ENCODE measurements at places on chromosomes 5 and 9.

- DNase-seq = no peak
These were observed 124.6 kb downstream of the ACER2 start for GRCh38 chr9:19533373-19533772.

GRCh38 chr5:167792514-167792913, 498.9 kb upstream of the WWC1 start:
- no peak for DNase-seq

DNA sequence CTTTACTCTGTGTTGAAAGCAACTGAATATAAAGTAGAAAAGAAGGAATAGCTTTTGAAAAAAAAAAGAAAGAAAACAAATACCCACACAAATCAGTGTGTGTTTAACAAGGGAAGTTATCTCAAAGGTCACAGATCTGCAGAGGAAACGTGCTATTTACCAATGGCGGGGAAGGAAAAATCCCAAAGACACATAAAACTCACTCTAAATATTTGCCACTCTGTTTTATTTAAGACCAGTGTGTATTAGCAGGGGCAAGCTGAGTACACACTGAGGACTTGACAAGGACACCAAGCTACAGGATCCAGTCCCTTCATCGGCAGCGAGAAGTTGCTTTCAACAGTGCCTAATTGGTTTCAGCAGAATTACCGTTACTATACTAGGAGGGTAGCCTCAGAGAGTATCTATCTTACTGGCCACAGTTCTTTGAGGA, 252.5 kb downstream of the DEPDC1B start:
- peak; percentile 4 for DNase-seq

- DNase-seq = no peak
These were observed at the start of gene CA9 for GRCh38 chr9:35673132-35674024. CA9 (plus strand) TSS chr9:35673928; CDS start chr9:35673960, 32 bp downstream.

DNA sequence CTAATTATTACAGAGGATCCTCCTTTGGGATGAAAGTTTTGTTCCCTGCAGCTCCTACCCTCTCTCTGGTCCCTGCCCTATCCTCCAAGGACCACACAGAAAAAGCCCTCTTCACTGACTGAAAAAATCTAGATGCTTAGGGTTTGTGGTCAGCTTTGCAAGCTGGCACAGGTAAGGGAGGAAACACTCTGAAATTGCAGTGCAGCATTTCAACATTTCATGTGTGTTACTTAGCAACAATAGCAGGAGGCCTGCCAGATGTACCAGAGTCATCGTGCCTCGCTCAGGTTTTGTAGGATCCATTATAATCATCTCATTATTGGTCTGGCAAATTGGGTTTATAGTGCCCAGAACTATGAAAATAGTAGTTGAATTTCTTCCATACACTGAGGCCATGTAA, 109.5 kb downstream of the PALM2AKAP2 start:
- no peak for DNase-seq

GRCh38 chr5:92659246-92659645, 921.8 kb downstream of the NR2F1-AS1 start:
- DNase-seq = no peak

DNA sequence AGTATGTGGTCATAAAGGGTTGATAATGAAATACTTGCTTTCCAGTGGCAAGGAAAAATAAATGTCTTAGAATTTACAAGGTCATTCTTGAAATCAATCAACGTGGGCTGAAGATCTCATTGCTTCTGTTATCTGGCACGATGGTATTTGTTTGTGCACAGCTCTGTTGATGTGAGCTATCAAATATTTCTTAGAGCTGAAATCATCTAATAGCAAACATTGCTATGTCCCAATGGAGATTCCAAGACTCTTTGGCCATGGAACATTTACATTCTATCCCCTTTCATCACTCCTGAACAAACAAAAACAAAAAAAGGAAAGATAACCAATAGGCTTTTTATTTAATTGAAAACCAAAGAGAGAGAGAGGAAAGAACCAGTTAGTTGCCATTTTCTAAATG, 111.5 kb upstream of the CCDC152 start:
- DNase-seq = no peak

GRCh38 chr9:13478160-13478559, 198.7 kb upstream of the MPDZ start:
- no peak for DNase-seq

DNA sequence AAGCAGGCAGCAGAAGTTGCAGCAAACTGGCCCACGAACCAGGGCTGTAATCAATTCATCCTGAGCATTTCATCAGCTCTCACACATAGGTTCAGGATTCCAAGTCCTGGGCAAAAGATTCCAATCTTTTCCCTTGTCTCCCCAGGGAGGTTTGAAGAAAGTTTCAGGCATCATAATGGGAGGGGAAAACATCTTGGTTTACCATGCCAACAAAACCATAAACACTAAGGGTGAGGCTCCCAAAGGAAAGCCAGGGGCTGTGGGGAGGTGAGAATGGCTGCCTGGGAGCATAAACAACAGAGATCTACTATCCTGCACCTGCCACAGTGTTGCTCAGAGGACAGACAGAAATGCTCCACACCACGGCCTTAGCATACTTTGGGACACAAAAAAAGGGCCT, 94.6 kb downstream of the SH3TC2 start:
- no peak for DNase-seq

DNA sequence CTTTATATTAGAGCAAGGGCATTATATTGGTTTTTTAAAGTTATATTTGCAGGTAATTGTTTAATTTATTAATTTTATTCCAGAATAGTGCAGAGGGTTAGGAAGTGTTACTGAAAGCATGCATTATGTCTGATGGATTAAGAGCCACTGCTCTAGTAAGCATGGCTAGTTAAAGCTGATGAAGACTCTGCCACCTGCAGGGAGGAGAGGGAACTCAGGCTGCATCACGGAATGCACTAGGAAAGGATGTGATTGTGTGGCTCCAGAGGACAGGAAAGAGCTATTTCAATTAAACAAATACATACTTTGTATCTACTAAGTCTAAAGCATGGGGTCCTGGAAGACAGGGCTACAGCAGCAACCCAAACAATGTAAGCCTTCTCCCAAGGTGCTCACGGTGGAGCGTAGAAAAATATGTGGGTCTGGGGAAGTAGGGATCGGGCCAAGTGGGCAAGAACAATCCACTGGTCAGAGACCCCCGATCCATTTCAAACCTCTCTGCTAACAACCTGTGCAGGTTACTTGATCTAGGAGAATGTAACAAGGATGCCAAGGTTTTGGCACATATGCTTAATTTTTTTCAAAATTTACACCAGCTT, 15.3 kb upstream of the GRXCR2 start:
- DNase-seq = peak; percentile 71

GRCh38 chr5:40587376-40587775, 92.3 kb upstream of the PTGER4 start:
- no peak for DNase-seq

- no peak for DNase-seq
These were observed 47.8 kb downstream of the RNF145 start for GRCh38 chr5:159161361-159162214.

- DNase-seq = peak; percentile 55
These were observed 71.2 kb downstream of the GHR start for GRCh38 chr5:42494414-42494813.

- DNase-seq = no peak
These were observed 52.3 kb upstream of the CD180 start for GRCh38 chr5:67248703-67249589.

- no peak for DNase-seq
These were observed 983.1 kb downstream of the TLE4 start for GRCh38 chr9:80554856-80555255.

- peak; percentile 79 for DNase-seq
These were observed 453.5 kb downstream of the RAB3C start for GRCh38 chr5:59036274-59036961.

DNA sequence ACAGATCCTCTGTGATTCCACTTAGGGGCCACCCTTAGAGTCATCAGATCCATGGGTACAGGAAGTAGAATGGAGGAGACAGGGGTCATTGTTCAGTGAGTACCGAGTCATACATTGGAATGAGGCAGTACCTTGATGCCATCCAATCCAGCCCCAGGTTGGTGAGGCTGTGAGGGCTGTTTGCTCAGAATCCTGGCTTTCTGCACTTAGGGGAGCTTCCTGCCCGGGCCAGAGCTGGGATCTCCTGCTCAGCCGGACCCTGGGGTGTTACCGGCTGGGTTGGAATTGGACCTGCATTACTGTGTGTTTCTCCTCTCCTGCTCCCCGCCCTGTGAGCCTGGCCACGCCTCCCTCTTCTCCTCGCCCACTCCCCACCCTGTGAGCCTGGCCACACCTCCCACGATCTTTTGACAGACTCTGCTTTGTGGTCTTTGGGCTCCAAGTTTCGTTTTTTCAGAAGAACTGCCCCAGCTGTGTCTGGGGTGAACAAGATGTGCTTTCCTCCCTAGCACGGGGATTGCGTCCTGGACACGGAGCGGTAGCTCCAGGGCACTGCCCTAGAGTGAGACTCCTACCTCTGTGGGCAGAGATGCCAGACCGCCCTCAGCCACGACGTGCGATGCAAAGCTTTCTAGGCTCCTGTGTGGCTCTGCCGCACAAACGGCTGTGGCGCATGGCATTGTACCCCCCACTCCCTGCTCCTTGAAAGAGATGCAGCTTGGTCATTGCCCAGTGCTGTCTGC, 15.4 kb downstream of the TRAF2 start:
- peak; percentile 52 for DNase-seq

DNA sequence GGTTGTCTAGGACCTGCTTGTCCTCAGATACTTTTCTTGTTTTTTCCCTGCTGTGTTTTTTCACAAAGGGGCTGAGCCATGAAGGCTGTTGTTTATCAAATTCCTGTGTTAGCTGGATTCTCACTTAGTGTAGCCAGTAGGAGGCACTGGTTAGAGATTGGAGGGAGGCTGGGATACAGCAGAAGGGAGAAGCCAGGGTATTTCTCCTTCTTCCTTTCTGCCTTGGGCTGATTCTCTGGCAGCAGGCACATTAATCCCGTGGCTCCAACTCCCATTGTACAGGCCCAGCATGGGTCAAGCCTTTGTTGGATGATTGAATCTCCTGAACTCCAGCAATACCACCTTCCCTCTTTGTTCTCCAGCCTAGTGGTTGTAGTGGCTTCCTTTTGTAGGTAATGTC, 46.4 kb upstream of the FAM170A start:
- DNase-seq = no peak

DNA sequence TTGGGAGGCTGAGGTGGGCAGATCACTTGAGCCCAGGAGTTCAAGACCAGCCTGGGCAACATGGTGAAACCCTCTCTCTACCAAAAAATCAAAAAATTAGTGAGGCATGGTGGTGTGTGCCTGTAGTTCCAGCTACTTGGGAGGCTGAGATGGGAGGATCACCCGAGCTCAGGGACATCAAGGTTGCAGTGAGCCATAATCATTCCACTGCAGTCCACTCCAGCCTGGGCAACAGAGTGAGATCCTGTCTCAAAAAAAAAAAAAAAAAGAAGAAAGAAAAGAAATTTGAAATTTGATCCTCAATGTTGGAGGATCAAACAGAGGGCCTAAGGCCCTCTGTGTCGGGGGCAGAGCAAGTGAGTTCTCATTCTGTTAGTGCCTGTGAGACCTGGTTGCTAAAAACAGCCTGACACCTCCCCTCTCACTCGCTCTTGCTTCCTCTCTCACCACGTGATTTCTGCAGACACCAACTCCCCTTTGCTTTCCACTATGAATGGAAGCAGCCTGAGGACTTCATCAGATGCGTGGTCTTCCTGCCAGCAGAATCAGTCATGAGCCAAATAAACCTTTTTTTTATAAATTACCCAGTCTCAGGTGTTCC, 8.4 kb upstream of the GOLPH3 start:
- no peak for DNase-seq

DNA sequence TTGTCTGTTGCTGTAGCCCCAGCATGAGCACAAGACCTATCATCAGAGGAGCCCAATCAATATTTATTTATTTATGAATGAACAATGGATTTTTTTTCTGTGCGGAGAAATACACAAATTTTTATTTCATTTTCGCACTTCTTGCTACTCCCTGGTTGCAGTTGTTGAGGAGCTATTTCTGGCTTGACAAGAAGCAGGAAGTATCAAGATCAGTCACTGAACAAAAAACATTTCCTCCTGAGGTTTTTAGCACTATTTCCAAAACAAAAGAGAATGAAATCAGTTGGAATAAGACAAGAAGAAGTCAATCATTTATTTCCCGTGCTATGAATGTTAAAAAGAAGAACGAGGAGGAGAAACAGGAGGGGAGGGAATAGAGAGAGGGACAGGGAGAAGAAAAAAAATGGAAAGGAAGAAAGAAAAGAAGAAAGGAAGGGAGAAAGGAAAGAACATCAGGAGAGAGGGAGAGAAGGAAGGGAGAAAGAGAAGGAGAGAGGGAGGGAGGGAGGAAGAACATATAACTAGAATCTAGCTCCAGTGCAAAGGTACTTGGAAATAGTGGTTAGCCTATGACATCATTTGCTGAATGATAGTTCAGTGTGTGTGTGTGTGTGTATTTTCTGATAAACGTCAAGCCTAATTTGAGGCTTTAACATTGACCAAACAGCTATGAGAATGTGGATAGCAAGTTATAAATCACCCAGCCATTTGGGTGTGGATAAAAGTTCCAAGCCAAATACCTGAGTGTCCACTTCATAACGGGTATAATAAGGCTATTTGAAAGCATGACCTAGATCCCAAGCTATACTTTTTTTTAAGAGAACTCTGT, 586.0 kb downstream of the EBF1 start:
- no peak for DNase-seq

- no peak for DNase-seq
These were observed 27.6 kb downstream of the SEMA4D start for GRCh38 chr9:89470224-89470839.

All from hepatocyte (in vitro differentiated cells).